ENCODE measurements at places on chromosomes 3 and 15.

- DNase-seq, result no peak
Observed at GRCh38 chr15:88470625-88471372, 3.3 kb downstream of the MRPS11 start.

- no peak for DNase-seq
Observed at GRCh38 chr3:124839896-124840295, 47.3 kb downstream of the ITGB5 start.

DNA sequence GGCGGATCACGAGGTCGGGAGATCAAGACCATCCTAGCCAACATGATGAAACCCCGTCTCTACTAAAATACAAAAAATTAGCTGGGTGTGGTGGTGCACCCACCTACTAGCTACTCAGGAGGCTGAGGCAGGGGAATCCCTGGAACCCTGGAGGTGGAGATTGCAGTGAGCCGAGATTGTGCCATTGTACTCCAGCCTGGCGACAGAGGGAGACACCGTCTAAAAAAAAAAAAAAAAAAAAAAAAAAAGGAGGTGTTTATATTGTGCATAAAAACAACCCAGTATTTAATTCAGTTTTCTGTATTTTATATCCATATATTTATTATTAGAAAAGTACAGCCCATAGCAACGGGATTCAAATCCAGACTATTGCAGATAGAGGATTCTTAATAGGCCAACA lies 129.1 kb upstream of the SOX2 start:
- DNase-seq, result no peak

- no peak for DNase-seq
Observed at GRCh38 chr3:13278783-13279531, 141.2 kb downstream of the NUP210 start.

GRCh38 chr3:130929804-130930203 lies 35.9 kb downstream of the ATP2C1 start:
- DNase-seq, result no peak

- DNase-seq, result no peak
Observed at GRCh38 chr3:151593928-151594327, 133.1 kb upstream of the IGSF10 start.

- DNase-seq, result no peak
Observed at GRCh38 chr15:31371520-31372240, 45.0 kb downstream of the KLF13 start.

All from activated CD4-positive, alpha-beta T cell treated with anti-CD3 and anti-CD28 coated beads for 4 hours (primary cell).